Right lobe of liver (tissue), 6 donors: ENCODE measurements at places on chromosomes 5 and 9.

GRCh38 chr9:98342098-98342819 is 86.8 kb upstream of the TBC1D2 start:
- no peak for DNase-seq

DNA sequence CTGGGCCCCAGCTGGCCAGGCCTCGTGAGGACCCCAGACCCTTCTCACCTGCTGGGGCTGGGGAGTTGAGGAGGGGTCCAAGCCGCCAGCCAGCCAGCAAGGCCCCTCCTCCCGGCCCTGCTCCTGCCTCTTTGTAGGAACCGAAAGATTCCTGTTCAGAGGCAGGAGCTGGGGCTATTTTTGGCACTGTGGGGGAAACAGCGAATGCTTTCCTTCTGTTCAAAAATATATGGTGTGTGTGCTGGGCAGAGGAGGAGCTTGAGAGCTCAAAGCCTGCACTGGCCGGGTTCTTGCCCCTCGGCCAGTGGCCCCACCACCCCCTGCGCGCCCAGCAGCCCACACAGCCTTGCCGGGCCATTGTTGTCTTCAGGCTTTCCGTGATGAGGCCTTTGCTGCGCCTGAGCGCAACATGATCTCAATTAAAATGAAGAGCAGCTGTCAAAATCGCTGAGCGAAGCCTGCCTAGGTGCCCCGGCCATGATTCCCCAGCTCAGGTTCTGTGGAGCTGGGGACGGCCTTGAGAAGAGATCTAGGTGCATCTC is 13.4 kb downstream of the NCS1 start:
- no peak for DNase-seq

GRCh38 chr5:6601816-6602215 is 31.0 kb downstream of the NSUN2 start:
- DNase-seq, result no peak

DNA sequence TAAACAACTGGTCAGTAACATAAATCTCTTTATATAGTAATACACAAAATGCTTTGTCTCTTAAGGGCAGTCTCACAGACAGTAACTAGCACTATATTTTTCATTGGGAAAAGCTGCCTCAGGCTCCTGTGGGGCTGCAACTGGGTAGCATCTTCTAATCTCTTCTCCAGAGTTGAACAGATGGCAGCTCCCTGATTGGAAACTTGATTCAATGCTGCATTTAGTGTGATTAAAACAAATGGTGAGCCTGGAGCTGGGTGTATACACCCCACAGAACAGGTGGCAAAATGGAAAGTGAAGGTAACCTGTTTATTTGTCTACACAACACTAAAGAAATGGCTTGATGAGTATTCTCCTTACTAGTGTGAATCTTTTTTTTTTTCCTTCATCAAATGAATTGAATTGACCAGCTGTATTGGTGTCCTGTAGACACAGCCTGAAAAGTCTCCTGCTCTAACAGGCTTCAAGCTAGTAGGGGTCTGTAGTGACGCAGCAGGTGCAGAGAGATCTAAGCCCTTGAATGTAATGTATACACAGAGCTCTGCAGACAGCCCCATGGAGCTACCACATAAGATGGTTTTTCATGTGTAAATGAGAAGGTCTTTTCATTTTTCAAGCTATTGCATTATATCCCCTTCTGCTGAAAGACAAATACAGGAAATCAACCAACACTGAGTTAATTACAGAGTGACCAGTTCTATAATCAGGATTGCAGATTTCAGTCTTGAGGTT is 43.3 kb downstream of the IZUMO3 start:
- no peak for DNase-seq

DNA sequence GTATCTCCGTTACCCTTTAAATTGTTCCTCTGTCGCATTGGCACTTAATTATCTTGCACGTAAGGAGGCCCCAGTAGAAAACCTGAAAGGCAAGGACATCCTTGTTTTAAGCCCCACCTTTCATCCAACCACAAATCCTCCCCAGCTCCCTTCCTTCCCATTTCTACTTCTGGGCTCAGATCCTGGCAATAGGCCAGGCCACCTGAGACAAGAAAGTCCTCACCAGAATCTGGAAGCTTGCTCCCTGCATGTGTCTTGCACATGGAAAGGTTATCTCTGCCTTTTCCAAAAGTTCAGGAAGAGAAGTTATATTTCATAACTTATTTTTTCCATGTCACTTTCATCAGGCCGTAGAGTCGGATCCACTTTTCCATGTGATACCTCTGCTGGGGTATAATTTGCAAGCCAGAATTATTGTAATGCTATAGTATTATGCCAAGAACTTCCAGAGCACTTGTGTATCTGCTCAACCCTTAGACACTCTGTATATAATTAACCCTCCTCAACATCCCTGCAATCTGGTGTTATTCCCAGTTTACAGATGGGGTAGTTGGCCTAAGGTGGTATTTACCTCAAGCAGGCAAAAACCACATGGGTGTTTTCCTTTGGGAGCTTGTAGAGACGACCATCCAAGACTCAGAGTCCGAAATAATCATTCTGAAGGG is 2.6 kb upstream of the SHB start:
- no peak for DNase-seq

DNA sequence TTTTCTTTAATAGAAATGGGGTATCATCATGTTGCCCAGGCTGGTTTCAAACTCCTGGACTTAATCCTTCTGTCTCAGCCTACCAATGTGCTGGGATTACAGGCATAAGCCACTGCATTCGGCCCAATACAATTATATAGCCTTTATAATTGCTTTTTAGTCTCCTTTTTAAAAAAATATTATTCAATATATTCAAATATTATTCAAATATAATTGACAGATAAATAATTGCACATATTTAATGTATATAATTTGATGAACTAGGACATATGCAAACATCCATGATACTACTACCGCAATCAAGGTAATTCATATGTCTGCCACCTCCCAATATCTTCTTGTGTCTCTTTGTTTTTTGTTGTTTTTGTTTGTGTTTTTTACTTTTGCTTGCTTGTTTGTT is 894.2 kb upstream of the PTPRD start:
- DNase-seq, result no peak

GRCh38 chr9:89739511-89739910 is 134.7 kb downstream of the GADD45G start:
- no peak for DNase-seq

DNA sequence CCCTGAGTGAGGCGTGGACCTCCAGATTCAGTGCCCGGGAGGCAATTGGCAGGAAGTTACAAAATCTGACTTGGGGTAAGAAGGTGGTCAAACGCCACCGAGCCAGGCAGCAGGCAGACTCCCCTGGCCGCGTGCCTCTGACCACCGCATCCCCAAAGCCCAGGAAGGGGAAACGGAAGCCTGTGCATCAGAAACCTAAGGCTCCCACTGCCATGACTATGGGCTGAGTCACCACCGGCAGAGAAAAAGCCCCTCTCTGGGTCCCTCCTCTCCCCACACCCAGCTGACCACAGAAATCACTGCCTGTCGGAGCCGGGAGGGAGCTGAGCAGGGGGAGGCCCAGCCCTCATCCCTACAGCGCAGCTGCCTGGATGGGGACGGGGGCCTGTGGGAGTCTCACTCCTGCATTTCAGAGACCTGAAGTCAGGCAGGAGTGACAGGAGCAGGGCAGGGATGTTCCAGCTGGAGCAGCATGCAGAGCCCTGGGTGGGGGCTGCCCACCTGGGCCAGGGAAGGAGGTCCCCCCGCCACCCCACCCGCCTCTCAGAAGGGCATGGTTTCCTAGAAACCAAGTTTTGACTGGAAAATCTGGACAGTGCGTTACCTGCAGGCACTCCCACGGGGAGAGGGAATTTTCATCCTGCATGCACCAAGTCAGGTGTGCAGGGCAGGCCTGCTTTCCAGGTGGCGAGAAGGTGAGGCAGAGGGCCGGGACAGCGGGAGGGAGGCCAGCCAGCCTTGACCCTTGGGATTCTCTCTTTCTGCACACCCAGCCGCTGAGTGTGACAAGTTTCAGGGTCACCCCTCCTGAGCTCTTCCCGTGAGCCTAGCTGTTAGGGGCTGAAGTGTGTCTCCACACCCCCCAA is 68.2 kb downstream of the LRSAM1 start:
- no peak for DNase-seq

GRCh38 chr9:138028596-138028995 is 151.0 kb downstream of the CACNA1B start:
- DNase-seq, result no peak

GRCh38 chr9:83013867-83014605 is 48.9 kb downstream of the RASEF start:
- no peak for DNase-seq

GRCh38 chr9:747567-747966 is 93.9 kb upstream of the DMRT1 start:
- DNase-seq, result no peak

GRCh38 chr5:151587796-151588555 is 3.2 kb downstream of the FAT2 start:
- no peak for DNase-seq

- DNase-seq, result no peak
Measured at GRCh38 chr5:111364992-111365391, 140.8 kb downstream of the CAMK4 start.

GRCh38 chr5:117769877-117770276 is 1195.3 kb upstream of the SEMA6A start:
- DNase-seq, result no peak

- DNase-seq, result no peak
Measured at GRCh38 chr9:137672907-137673791, 54.3 kb downstream of the EHMT1 start.

GRCh38 chr5:42570966-42571960 is 148.0 kb downstream of the GHR start:
- DNase-seq, result no peak

DNA sequence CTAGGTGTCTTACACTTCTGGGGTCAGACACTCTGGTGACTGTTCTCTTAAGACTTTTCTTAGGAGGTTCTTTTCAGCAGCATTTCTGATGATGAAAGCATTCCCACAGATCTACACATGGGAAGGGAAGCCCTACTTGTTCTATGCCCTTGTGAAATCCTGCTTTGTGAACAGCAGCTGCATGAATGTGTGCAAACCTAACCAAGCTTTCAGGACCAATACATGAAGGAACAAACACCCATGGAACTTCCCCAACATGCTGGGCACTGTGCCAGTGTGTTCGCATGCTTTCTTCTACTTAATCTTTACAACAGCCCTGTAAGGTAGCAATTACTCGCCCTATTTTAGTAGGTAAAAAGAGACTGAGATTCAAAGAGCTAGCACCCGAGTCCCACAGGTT is 439.9 kb upstream of the KLF4 start:
- peak; percentile 36 for DNase-seq

- no peak for DNase-seq
Measured at GRCh38 chr9:123063177-123063598, 29.7 kb downstream of the GPR21 start.

GRCh38 chr5:171155621-171156020 is 153.4 kb upstream of the TLX3 start:
- DNase-seq, result no peak

GRCh38 chr9:16773116-16773515 is 97.4 kb downstream of the BNC2 start:
- DNase-seq, result no peak

DNA sequence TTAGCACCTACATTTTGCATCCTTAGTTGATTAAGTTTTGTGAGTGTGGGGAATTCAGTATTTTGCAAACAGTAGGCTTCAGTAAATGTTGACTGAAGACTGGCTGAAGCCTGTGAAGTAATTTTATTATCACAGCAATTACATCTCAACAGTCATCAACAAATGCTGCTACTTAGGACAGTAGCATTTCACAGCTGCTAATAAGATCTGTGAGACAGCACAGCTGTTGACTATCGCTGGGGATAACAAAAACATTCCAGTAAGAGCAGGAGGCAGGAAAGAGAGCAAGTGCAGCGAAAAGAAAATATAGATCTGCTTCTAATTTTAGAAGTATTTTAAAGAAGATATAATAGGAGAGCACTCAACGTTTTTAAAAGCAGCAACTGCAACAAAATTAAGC is 117.3 kb upstream of the FGF10 start:
- DNase-seq, result no peak

DNA sequence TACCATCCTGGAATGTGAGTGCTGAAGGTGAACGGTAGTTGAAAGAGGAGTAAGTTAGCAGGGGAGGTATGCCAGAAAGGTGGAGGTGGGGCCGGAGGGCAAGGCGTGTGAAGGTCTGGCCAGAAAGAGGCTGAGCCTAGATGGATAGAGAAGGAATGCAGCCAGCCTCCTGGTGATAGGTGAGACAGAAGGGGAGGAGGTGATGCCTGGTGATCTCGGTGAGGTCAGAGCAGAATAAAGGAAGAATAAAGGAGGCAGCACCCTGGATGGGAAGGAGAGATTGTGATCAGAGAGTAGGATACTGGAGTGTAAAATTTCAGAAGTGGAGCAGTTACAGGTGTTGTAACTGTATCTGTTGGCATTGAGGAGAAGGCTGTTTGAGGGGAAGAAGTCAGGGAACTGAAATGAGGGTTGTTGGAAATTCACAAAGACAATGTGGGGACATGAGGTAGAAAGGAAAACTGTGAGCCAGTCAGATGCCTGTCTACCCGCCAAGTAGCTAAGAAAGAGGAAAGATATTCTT is 2.0 kb downstream of the GNG10 start:
- DNase-seq, result no peak

DNA sequence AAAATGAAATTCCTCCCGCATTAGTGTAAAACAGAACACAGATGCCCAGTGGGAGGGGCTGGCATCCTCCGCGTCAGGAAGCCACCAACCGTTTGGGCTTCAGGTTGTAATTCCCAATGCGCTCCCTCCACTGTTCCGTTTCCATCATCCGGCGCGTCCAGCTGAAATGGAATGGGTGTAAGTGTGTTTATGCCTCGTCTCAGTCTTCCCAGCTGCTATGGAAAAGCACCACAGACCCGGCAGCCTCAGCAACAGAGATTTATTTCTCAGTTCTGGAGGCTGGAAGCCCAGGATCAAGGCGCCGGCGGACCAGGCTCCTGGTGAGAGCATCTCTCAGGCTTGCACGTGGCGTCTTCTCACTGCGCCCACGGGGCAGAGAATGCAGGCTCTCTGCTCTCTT is 20.4 kb downstream of the KCNT1 start:
- DNase-seq, result no peak

DNA sequence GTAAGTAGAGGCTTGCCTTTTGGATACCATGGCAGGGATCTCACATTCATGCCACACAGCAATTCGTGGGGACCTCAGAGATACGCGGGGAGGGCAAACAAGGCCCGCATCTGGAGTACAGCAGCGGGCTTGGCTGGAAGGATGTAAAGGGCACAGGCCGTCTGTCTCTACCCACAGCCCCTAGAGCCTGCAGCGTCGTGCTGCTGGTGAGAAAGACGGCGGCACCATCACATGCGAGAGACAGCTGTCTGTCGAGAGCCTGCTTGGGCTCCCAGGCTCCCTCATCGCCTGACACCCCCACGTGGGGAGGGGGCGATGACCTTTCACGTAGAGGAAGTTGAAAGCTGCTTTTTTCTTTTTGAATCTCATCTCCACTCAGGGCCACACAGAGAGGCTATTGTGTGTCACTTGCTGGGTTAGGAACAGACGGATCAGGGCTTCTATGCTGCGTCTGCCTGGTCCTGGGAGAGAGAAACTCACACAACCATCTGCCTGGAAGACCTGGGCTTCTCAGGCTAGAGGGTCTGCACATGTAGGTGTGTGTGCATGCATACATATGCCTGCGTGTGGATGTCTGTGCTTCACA is 134.6 kb upstream of the PPP1R26 start:
- no peak for DNase-seq

DNA sequence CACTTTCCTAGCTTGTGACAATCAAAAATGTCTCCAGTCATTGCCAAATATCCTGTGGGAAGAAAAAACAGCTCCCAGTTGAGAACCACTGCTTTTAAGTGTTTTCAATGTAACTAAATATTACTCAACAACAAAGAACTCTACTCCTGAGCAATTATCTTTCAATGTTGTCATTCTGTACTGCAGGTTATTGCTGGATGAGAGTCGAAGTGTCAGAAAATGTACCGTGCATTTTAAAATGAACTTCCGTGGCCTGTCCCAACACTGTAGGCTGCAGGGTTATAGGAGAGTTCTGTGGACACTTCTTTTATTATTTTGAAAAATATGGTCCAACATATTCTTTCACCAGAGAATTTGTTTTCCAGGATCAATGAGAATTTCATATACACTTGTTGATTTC is 34.8 kb upstream of the AGXT2 start:
- DNase-seq, result no peak
